ENCODE measurements at places on chromosomes 7 and 10.

DNA sequence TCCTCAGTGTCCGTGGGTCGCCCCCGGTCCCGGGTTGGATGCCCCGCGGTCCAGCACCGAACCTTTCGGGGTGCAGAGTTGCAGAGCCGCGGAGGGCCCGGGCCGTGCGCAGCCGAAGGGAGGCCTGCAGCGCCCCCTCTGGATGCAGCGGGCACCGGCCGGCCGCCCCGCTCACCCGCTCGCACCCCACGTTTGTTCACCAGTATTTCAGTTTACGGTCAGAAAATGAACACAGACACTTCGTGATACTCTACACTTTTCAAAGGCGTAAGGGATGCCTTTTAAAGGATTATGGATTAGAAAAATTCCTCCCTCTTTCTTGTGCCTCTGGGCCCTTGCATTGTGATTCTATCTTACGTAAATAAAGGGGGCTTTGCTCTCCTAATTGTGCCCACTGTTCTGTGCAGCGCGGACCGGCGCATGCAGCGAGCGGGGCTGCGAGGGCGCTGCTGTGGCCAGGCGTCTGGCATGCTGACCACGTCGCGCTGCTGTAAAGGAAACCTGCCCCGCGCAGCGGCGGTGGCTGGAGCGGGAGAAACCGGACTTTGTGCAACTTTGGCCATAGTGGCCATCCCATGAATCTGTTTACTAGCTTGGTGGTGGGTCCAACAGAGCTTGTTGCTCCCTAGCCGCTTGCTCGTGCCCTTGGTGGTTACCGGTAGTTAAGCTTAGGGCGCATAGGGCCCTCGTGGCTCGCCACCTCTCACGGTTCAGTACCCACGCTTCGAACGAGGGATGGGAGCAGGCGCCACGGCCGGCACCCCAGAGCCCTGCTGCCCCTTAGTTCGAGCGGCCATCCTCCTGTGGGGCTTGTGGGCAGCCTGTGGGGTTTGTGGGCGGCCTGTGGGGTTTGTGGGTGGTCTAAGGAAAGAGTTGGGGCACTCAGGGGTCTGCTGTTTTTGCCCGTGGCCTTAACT lies 739 bp upstream of the MEST start:
- H3K4me3 ChIP-seq: peak overlapping the region; percentile 59
- peaks cover 49% of the 10 kb centered on the region for H3K27me3 ChIP-seq

- DNase-seq: peak; percentile 58
- peaks cover 26% of the 10 kb centered on the region for H3K36me3 ChIP-seq
- peak overlapping the region; percentile 89 for H3K27ac ChIP-seq
These were observed 488 bp downstream of the EIF4H start for GRCh38 chr7:74174606-74175082.

GRCh38 chr7:148763622-148764021 lies 64.9 kb downstream of the CUL1 start:
- no peak overlapping the region for H3K27ac ChIP-seq
- peaks cover 23% of the 10 kb centered on the region for H3K36me3 ChIP-seq
- DNase-seq: no peak
- H3K27me3 ChIP-seq: no peaks in the 10 kb centered on the region

GRCh38 chr10:68088740-68089139 lies 13.7 kb upstream of the HERC4 start:
- no peak overlapping the region for H3K4me3 ChIP-seq
- H3K4me1 ChIP-seq: peaks cover 10% of the 10 kb centered on the region
- DNase-seq: peak; percentile 24
- H3K27ac ChIP-seq: no peak overlapping the region
- H3K36me3 ChIP-seq: no peaks in the 10 kb centered on the region

DNA sequence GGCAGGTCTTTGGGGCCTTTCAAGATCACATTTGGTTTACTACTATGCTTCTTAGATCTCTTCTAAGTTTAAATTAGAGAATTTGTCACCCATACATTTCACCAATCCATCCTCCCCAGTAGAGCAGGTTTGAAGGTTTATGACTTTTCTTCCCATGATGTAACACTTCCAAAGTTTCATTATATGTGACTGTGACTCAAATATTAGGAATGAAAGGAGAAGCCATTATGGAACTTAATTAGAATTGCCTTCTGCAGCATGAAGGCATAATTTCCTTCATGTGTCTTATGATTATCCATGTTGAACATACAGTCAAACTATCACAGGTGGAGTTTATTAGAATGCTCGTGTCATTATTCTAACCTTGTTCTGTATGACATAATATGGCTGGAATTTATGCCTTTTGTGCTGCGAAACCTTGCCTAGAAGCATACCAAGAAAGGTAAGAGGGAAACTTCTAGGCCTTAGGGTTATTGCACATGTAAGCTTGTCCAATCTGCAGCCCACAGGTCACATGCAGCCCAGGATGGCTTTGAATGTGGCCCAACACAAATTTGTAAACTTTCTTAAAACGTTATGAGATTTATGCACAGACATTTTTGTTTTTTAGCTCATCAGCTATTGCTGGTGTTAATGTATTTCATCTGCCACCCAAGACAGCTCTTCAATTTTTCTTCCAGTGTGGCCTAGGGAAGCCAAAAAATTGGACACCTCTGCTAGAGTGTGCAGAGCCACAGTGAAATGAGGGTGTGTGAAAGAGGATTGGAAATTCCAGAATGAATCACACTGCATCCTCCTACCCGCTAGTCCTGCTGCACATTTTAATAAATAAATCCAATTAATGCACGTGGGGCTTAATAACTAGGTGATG lies 133.6 kb downstream of the TMEM26 start:
- H3K4me3 ChIP-seq: no peak overlapping the region
- no peaks in the 10 kb centered on the region for H3K27me3 ChIP-seq
- H3K27ac ChIP-seq: no peak overlapping the region
- no peak for DNase-seq

- H3K27me3 ChIP-seq: peaks cover 1% of the 10 kb centered on the region
- H3K4me3 ChIP-seq: no peak overlapping the region
- no peak for DNase-seq
- H3K27ac ChIP-seq: no peak overlapping the region
- H3K36me3 ChIP-seq: no peaks in the 10 kb centered on the region
- peaks cover 25% of the 10 kb centered on the region for H3K4me1 ChIP-seq
These were observed 6.8 kb upstream of the CLDN4 start for GRCh38 chr7:73823873-73824592.

Measured in activated CD4-positive, alpha-beta memory T cell treated with anti-CD3 and anti-CD28 coated beads for 36 hours (primary cell).